ENCODE measurements at places on chromosomes 5 and 9.

GRCh38 chr9:37027582-37028419, 6.3 kb downstream of the PAX5 start:
- peak; percentile 40 for DNase-seq

GRCh38 chr5:16550316-16550952, 66.4 kb downstream of the RETREG1 start:
- no peak for DNase-seq

- DNase-seq: no peak
These were observed 92.9 kb upstream of the TNPO1 start for GRCh38 chr5:72723581-72723980.

- DNase-seq: no peak
These were observed 131.1 kb downstream of the OR2K2 start for GRCh38 chr9:111198936-111199335.

DNA sequence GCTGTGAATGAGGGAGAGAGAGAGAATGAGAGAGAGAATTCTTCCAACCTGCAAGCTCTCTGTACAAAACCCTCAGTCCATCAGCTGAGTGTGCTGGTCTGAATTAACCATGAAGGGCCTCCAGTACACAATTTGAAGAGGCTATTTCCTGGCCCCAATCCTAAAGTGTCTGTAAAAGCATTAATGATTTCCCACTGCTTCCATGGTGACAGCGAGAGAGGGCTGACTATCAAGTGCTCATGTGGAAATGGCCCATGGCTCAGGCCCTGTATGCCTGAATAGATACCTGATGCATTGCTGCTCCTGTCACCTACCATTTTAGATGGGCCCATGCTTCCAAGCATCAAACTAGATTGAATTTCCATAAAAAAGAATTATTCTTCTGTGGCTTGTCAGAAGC, 592.4 kb downstream of the KIF4B start:
- no peak for DNase-seq

GRCh38 chr5:177472460-177473442, 683 bp downstream of the DBN1 start:
- DNase-seq: no peak

All from stimulated activated CD4-positive, alpha-beta T cell treated with anti-CD3 and anti-CD28 coated beads, Interleukin-1b, Interleukin-23, amount 100 ng/mL, for 1 hour (primary cell).